ENCODE measurements at places on chromosomes 3 and 15.
A peak's percentile ranks its signal among the peaks of the same experiment; 100 is the strongest.

- no peak for DNase-seq
Observed at GRCh38 chr3:155631323-155632019, 113.4 kb downstream of the PLCH1 start.

GRCh38 chr3:124057420-124057819 lies 65.5 kb upstream of the ROPN1 start:
- DNase-seq, result no peak

- no peak for DNase-seq
Observed at GRCh38 chr15:32763295-32763694, 45.5 kb downstream of the GREM1 start.

GRCh38 chr3:139470199-139470598 lies 6.1 kb downstream of the RBP2 start:
- no peak for DNase-seq

DNA sequence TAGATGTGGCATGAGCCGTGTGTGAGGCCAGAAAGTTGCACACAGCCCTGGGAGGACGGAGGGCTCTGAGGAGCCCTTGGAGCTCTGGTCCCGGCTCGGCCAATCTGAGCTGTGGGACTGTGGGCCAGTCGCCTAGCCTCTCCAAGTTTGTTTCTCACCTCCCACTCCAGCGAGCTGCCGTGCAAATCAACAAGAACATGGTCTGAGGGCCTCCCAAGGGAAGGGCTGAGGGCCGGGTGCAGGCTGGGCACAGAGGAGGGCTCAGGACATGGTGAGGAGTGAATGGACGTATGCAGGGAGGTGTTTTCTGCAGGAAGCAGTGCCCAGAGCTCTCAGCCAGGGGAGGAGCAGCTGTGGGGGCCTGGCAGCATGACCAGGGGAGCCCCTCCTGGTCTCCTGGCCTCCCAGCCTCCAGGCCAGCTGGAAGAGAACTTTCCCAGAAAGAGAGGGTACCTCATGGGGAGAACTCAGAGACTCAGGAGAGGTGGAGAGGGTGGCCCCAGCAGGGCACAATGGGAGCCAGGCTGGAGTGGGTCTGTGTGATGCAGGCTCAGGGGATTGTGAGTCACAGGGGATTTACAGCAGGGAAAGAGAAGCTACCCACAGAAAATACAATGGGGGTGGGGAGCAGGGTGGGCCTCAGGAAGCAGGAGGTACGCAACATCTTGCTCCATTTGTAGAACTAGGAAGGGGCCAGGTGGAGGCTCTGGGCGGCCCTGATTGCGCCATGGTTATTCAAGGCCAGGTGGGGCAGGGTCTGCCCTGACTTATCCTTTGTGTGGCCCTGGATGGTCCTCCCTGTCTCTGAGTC lies 24.8 kb downstream of the PSTPIP1 start:
- no peak for DNase-seq

GRCh38 chr3:50676031-50676705 lies 1.4 kb downstream of the DOCK3 start:
- DNase-seq, result no peak

DNA sequence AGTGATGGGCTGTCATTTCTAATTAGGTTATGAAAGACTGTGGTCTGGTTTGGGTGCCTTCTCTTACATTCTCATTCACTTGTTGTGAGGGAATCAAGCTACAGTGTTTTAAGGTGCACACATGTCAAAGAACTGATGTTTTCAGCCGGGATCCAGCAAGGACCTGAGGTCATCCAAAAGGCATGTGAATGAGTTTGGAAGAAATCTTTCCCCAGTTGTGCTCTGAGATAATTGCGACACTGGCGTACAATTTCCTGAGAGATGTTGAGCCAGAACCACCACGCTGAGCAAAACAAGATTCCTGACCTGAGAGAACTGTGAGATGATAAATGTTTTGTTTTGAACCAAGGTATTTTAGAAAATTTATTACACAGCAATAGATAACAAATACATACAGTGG lies 295.3 kb upstream of the SLITRK3 start:
- DNase-seq, result no peak

GRCh38 chr3:66561367-66561766 lies 60.5 kb upstream of the LRIG1 start:
- no peak for DNase-seq

GRCh38 chr15:101014921-101015841 lies 96.0 kb downstream of the LRRK1 start:
- peak; percentile 25 for DNase-seq

- no peak for DNase-seq
Observed at GRCh38 chr3:171258316-171258715, 201.9 kb downstream of the TNIK start.

DNA sequence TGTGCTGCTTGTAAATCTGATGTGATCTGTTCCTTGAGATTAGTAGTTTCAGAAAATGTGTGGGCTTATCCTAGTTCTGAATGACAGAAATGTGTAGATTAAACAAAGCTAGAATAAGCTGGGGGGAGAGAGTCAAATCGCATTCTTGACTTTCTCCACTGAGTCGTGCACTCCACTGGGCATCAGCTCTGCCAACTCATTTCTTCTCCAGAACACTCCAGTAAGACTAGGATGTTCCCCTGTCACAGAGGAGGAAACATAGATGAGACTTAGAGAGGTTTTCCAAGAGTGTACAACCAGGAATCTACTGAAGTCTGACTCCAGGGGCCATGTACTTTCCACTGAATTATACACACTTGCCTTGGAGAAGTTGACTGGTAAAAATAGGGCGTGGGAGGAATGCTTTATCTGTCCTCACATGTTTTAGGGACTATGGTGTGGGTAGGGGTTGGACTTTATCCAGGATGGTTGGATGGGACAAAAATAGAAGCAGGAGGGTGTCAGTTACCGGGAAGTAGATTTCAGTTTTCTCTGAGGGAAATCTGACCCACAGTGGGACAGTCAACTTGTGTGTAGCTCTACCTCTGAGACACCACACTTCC lies 298.2 kb downstream of the UBE2E2 start:
- no peak for DNase-seq

DNA sequence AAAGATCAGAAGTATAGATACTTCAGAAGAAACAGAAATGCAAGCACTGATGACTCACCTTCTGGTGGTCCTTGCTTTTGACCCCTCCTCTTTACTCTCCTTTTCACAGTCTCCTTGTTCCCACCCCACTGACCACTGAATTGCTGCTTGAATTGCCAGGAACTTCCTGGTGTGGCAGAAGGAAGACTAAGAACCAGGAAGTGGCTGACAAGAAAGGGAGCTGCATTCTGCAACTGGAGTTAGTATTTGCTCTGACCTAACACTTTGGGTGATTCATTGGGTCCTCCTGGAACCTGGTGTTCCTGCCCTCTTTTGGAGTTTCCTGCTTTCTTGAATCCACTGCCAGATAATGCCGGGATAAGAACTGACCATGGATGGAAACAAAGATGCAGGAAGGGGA lies 23.0 kb downstream of the KY start:
- DNase-seq, result no peak

- no peak for DNase-seq
Observed at GRCh38 chr15:100893261-100893963, 13.8 kb downstream of the ALDH1A3 start.

- DNase-seq, result no peak
Observed at GRCh38 chr15:68646696-68647095, 67.9 kb downstream of the CORO2B start.

GRCh38 chr3:125231895-125232294 lies 19.3 kb upstream of the SLC12A8 start:
- no peak for DNase-seq

GRCh38 chr3:15300323-15301078 lies 31.9 kb downstream of the SH3BP5 start:
- no peak for DNase-seq

DNA sequence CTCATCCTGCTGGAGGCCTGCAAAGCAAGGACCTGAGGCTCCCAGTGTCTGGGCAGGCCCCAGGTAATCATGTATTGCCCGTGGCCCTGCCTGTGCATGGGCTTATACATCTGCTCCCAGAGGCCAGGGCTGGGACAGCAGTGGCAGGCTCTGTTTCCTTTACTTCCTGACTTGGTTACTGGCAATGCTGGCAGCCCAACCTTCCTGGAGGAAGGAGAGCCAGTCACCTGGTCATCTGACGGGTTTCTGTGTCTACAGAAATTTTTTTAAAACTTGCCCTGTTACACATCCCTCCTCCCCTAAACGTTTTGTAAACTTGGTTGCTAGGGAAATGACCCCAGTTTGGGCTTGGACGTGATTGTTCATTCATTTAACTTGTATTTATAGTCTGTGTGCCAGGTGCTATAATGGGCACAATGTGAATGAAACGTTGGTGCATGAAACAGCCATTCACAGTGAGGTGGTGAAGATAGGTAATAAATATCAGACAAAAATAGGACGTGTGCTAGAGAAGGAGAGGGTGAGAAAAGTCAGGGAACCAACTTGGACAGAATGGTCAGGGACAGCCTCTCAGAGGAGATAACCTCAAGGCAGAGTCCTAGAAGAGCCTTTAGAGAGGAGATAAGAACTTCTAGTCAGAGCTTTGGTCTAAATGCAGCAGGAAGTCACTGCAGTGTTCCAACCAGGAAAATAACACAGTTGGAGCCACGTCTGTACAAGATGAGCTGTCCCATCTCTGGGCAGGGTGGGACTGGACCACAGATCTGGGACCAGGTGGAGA lies 14.1 kb downstream of the TEX264 start:
- DNase-seq, result no peak

GRCh38 chr15:96264801-96265515 lies 65.5 kb upstream of the NR2F2 start:
- no peak for DNase-seq

DNA sequence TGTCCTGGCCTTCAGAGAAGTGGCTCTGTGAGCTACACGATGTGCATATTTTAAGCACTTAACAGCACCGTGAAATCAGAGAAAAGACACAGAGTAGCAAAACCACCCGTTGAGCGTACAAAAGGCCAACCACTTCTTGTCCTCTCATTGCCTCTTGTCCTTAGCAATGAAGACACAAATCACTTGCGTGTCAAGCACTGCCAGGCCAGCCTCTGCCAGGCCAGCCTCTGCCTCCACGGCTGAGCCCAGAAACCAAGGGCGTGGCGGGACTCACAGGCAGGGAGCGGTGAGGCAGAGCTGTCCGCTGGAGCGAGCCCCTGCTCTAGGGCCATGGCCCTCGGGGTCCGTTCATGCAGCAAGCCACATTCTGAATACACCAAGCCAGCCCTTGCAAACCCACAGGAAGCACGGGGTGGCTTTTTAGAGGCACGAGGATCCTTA lies 4.0 kb downstream of the MUC4 start:
- DNase-seq, result no peak

DNA sequence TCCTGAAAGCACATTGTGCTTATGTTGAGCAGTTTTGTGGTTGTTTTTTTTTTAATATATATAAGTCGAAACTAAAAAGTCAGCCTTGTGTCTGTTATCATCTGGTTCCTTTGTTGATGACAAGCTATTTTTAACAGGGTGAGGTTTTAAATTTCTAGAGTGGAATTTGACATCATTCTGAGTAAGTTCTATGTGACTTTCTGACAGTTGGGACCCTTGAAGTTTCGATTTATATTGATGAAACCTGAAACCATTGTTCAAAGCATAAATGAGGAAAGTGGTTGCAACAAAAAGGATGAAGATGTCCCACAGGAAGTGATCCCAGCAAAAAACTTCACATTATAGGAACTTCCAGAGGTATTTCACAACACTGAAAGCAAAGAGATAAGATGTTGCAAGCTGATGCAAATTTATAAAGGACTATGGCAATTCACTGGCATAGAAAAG lies 94.0 kb downstream of the CYP19A1 start:
- DNase-seq, result no peak

DNA sequence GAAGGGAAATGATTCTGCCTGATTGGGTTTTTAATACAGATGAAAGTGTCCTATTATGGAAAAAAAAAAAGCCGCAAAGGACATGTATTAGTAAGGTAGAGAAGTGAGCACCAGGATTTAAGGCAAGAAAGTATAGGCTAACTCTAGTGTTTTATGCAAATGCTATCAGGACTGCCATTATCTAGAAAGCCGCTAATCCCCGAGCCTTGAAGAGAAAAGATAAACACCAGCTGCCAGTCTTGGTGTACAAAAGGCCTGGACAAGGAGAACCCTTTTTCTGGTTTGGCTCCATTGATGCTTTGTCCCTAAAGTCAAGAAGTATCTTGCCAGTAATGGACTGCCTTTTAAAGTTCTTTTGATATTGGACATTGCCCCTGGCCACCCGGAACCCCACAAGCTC lies 8.6 kb upstream of the TRIM59 start:
- DNase-seq, result no peak

GRCh38 chr3:172713316-172713715 lies 2.4 kb upstream of the NCEH1 start:
- no peak for DNase-seq

GRCh38 chr15:54810031-54810430 lies 386.7 kb downstream of the RSL24D1 start:
- DNase-seq, result no peak

DNA sequence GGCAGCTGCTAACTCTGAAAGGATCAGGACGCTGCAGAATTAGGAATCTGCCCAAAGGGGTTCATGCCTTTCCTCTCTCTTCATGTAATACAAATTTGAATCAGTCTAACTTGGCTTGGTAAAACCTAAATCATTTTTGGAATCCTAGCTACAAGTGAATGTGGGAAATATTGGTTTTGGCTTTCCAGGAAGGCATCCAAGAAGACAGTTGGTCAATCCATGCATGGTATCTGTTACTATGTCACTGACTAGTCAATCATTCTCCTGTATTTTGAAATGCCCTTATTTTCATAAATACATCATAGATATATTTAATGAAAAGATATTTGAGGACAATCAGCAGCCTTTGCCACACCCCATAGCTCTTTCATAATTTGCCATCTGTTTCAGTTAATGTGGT lies 7.5 kb upstream of the PLS1 start:
- no peak for DNase-seq

DNA sequence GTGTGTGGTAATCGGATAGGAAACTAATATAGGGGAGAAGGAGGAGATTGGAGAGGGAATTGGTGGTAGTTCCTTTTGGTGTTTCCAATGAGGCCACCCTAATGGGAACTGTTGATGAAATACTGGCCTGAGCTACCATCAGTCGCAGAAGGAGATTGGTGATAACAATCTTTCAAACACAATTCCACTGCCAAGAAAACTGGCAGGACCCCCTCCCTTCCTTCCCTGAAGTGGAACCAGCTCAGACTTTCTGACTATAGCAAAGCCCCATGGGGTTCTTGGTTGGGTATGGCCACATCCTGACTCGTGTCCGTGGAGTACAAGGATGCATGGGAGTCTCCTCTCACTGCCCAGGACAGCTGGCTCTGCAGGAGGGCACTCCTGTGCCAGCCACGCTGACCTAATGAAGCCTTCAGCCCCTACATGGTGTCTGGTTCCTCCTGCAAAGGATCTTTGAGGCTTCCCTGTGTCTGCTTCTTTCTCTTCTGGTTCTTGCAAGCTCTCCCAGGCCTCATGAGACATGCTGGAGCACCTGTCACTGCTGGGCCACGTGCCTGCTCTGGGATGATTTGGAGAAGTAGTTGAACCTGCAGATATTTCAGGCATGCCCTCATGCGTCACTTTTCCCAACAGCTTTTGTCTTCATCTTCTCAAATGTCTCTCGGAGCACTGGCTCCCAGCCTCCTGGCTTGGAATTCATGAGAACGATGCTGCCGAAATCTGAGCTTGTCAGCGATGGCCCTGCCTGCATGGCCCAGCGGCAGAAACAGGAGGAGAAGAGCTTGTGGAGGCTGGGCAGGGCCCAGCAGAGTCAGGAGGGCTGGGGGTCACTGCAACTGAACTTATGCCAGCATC lies 90.0 kb upstream of the ADPGK start:
- no peak for DNase-seq

All from NCI-H1092 (cell line).